ENCODE measurements at places on chromosomes 7 and 10.

DNA sequence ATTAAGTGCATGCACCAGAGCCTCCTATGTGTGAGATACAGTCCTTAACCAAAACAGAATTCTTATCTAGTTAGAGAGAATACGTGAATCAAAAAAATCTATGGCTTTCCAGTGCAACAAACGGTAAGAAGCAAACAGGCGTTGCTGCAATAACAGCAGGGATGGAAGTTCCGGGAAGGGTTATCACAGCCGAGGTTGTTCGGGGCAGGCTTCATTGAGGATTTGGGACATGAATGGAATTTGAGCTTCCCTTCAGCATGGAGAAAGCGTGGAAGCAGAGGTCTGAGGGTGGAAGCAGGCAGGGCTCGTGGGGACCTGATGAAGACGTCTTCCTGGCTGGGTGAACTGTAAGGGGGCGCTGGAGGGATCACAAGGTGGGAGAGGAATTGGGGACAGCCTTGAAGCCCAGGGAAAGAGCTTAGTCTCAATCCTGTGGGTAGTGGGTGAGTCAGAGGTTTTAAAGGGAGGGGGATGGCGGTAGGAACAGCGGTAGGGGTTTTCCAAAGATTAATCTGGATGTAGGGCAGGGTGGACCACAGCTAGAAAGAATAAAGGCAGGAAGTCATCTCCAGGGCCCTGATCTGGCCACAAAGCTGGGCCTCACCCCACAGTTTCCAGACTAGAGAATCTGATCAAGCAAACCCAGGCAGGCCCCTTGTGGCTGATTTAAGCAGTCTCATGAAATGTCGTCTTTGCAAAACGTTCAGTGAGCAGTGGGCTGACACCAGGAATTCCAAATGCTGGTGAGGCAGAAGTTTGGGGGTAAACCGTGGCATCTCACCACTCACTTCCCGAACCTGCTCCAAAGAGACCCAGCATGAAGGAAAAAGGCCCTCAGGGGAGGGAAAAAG, 65.1 kb downstream of the CALML3 start:
- H3K4me3 ChIP-seq: no peak overlapping the region
- peaks cover 39% of the 10 kb centered on the region for H3K4me1 ChIP-seq
- H3K27me3 ChIP-seq: no peaks in the 10 kb centered on the region

DNA sequence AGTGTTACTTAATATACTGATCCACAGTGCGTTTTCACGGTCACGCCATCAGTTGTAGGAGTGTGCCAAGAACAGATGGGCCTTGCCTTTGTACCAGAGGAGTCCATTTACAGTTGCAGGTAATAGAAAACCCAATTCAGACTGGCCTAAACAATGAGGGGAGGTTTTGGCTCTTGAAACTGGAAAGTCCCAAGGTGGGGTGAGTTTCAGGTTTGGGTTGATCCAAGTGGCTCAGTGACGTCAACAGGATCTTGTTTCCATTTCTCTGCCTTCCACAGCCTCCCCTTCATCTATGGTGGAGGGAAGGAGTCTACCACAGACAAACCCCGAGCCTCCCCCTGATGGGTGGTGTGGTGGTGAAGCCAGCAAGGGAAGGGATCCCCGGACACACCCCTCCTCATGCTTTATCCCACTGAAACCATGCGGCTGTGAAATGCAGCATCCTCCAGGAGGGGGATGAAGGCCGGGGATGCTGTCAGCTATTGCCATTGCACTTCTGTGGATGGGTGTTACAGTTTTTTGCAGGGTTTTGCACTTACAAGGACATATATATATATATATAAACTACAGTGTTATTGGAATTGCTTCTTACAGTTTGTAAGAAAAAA, 14.8 kb upstream of the SH2D4B start:
- H3K27me3 ChIP-seq: no peaks in the 10 kb centered on the region
- H3K27ac ChIP-seq: no peak overlapping the region
- H3K4me3 ChIP-seq: no peak overlapping the region
- peaks cover 20% of the 10 kb centered on the region for H3K36me3 ChIP-seq

- no peaks in the 10 kb centered on the region for H3K27me3 ChIP-seq
- H3K27ac ChIP-seq: no peak overlapping the region
- H3K36me3 ChIP-seq: no peaks in the 10 kb centered on the region
- peaks cover 3% of the 10 kb centered on the region for H3K4me1 ChIP-seq
These were observed 162.0 kb upstream of the RHEB start for GRCh38 chr7:151681726-151682125.

DNA sequence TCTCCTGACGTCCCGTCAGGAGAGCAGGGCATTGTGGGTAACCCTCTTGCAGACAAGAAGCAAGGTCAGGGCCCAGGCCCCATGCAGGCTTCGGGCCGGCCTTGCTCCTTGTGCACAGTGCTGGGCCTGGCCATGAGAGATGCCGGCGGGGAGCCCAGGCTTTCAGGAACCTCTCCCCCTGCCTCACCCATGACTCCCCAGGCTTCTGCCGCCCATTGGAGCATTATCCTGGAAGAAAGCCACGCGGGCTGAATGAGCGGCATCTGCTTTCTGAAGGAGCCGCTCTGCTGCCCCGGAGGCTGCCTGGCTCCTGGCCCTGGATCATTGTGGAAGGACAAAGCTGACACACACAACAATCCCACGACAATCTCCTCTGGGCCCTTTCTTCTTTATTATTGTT, 233.5 kb downstream of the TCF7L2 start:
- no peak overlapping the region for H3K27ac ChIP-seq
- no peaks in the 10 kb centered on the region for H3K36me3 ChIP-seq
- DNase-seq: no peak
- no peaks in the 10 kb centered on the region for H3K27me3 ChIP-seq

GRCh38 chr10:89086801-89087521, 96.4 kb downstream of the FAS start:
- no peak overlapping the region for H3K27ac ChIP-seq
- no peaks in the 10 kb centered on the region for H3K27me3 ChIP-seq
- no peaks in the 10 kb centered on the region for H3K36me3 ChIP-seq
- H3K4me3 ChIP-seq: no peak overlapping the region

- no peak for DNase-seq
- no peaks in the 10 kb centered on the region for H3K36me3 ChIP-seq
These were observed 91.0 kb downstream of the MICALL2 start for GRCh38 chr7:1368184-1368681.

All from neuronal stem cell (in vitro differentiated cells).